Large intestine (tissue), 12 donors: ENCODE measurements at places on chromosomes 7 and 10.

DNA sequence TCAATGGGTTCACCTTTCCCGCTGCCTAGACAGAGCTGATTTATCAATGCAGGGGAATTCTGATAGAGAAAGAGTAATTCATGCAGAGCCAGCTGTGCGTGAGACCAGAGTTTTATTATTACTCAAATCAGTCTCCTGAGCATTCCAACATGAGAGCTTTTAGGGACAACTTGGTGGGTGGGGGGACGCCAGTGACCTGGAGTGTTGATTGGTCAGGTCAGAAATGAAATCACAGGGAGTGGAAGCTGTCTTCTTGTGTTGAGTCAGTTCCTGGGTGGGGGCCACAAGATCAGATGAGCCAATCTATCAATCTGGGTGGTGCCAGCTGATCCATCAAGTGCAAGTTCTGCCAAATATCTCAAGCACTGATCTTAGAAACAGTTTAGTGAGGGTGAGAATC is 99.0 kb upstream of the CAV2 start:
- no peak for DNase-seq

DNA sequence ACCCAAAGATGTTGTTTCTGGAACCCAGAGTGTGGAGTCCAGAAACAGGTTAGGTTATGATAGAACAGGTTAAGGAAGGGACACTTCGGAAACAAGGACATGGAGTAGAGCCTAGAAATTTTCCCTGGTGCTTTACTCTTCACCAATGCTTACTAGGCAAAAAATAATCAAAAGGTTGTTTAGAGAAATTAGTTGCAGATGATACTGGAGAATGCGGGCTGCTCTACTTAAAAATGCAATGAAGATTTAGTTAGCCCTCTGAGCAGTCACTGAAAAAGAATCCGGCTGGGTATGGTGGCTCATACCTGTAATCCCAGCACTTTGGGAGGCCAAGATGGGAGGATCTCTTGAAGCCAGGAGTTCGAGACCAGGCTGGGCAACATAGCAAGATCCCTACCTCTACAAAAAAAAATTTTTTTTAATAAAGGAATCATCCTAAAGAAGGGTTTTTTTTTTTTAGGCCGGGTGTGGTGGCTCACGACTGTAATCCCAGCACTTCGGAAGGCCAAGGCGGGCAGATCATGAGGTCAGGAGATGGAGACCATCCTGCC is 3.3 kb upstream of the UBE2H start:
- DNase-seq, result no peak

GRCh38 chr7:22630069-22630468 is 96.9 kb upstream of the IL6 start:
- DNase-seq, result no peak

DNA sequence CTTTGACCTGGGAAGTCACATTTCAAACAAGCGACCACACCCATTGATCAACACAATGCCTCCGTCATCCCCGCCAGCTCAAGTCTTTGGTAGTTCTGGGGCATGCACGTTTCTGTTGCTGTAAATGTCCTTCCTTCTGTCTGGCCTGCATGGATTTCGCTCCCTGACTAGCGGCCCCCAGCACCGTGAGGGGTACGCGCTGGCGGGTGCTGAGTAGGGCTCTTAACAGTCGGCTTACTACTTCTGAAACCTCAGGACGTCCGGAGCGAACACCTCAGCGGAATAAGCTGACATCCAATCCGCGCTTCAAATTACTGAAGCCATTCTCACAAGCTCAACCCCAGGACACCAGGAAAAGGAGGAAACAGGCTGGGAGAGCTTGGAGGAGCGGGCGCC is 505 bp downstream of the NUDCD3 start:
- peak; percentile 79 for DNase-seq

DNA sequence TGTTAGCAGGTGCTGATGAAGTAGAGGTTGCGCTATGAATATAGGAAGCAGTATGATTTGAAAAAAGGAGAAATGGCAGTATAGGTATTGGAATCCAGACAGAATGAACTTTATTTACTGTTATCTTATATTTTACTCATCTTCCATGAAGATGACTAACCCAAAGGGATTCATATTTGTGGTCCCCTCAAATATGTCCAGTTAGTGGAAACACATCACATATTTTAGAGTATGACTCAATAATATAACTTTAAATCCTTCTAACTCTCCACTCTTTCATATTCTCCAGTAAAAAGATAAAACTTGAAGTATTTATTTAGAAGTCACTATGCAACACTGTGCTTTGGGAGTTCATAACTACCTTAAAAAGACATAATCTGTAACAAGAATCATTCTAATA is 286.5 kb upstream of the LRRTM3 start:
- DNase-seq, result no peak
